ENCODE measurements at places on chromosomes 13 and 19.

DNA sequence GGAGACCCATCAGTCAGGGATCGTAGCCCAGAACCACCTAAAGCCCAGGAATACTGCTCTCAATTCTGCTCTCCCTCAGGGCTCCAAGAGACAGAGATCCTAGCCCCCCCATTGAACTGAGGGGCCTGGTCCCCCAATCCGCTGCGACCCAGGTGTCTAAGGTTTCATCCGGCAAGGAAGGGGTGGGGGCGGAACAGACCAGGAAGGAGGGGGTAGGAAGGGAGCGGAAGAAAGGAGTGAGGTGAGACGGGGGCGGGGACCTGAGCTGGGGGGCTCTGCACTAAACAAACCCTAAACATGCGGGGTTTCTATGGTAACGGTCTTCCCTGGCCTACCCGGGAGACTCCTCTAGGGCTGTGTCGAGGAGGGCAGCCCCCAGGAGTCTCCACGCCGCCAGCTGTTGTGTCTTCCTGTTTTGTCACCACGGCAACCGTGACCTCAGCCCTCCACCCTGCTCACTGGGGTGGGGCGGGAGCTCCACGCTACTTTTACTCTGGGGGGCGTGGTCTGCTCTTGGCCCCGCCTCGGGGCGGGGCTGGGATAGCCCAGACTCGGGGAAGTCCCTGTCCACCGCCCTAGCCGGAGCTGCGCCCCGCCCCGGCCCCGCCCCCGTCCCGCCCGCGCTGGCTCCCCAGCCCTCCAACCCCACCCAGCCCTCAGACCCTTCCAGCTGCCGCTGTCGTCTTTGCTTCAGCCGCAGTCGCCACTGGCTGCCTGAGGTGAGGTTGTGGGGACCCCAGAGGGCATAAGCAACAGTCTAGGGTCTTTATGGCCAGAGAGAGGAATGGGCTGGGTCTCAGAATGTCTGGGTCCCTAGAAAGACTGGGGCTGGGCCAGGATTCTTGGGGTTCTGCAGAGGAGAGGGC is at the start of gene MYADM:
MYADM (plus strand) TSS at position 659 of the 866 bp plus-strand sequence. CDS start 5,647 bp downstream, outside the sequence.
- DNase-seq, result no peak

DNA sequence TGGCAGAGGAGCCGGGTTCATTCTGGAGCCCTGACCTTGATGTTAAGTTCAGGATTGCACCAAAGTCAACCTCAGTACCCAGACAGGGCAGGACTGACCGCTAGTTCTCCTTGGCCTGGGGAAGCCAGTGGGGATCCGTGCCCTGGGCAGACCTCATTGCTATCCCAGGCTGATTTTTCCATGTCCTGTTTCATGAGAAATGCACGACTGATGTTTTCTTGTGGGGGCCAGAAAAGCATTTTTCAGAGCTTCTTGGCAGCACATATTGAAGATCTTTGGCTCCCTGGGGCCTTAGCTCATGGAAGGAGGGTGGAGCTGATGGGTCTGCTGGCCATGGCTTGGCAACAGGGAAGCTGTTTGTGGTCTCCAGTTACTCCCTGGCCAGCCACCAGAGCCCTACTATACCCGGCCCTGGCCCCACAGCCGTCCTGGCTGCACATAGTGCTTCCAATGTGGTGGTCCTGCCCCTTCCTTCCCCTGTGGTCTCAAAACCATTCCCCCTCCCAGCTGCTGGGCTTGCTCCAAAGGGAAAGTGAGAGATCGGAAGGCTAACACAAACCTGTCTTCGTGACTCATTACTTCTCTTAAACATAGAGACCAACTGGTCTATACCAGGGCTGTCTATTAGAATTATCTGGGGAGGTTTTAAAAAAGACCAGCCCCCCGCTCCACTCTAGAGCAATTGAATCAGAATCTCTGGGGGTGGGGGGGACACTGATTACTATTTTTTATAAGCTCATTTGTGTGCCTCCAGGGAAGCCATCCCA is 11.2 kb downstream of the IL17D start:
- DNase-seq, result no peak

- DNase-seq, result no peak
Measured at GRCh38 chr19:14412324-14412995, 6.7 kb downstream of the DDX39A start.

DNA sequence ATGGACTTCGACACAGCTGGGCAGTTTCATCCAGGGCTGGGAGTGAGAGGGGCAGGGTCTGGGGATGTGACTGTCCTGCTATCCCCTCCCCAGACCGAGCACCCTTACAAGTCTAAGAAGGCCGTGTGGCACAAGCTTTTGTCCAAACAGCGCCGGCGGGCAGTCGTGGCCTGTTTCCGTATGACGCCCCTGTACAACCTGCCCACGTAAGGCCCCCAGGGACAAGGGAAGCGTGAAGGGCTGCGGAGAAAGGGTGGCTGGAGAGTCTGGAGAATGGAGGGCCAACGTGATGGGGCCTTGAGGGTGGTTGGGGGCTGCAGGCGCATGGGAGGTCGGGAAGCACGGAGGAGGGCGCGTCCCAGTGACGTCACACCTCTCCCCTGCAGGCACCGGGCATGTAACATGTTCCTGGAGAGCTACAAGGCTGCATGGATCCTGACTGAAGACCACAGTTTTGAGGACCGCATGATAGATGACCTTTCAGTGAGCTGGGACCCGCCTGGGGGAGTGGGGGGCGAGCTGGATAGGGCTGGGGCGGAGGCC is 89.5 kb downstream of the MAP4K1 start:
- no peak for DNase-seq

DNA sequence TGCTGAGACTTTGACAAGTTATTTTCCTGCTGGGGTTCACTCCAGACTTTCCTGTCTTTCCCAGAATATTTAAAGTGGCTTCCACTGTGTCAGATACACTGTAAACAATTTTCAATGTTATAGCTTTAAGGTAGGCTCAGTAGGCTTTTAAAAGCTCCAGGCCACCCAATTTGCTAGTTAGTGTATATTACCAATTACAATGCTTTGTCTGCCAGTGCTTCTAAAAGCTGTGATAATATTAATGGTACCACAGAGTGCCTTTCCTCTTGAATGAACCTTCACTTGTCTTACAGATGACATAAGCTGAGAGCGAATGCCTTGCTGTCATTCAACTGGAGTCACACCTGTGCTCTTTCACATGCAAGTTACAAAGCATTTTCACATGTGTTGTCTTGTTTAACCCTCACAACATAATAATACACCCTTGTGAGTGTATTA is 239.7 kb upstream of the HTR2A start:
- no peak for DNase-seq

- no peak for DNase-seq
Measured at GRCh38 chr19:19077103-19077502, 13.3 kb downstream of the SLC25A42 start.

GRCh38 chr13:44698066-44698465 is 121.9 kb upstream of the TSC22D1 start:
- no peak for DNase-seq

GRCh38 chr13:108225440-108225839 is 7.2 kb downstream of the ABHD13 start:
- no peak for DNase-seq

GRCh38 chr13:50158385-50159165 is 143.3 kb downstream of the KCNRG start:
- no peak for DNase-seq

GRCh38 chr19:9040131-9040530 is 29.9 kb upstream of the MUC16 start:
- DNase-seq, result no peak

GRCh38 chr19:6340493-6341201 is 7.2 kb upstream of the ACER1 start:
- no peak for DNase-seq

DNA sequence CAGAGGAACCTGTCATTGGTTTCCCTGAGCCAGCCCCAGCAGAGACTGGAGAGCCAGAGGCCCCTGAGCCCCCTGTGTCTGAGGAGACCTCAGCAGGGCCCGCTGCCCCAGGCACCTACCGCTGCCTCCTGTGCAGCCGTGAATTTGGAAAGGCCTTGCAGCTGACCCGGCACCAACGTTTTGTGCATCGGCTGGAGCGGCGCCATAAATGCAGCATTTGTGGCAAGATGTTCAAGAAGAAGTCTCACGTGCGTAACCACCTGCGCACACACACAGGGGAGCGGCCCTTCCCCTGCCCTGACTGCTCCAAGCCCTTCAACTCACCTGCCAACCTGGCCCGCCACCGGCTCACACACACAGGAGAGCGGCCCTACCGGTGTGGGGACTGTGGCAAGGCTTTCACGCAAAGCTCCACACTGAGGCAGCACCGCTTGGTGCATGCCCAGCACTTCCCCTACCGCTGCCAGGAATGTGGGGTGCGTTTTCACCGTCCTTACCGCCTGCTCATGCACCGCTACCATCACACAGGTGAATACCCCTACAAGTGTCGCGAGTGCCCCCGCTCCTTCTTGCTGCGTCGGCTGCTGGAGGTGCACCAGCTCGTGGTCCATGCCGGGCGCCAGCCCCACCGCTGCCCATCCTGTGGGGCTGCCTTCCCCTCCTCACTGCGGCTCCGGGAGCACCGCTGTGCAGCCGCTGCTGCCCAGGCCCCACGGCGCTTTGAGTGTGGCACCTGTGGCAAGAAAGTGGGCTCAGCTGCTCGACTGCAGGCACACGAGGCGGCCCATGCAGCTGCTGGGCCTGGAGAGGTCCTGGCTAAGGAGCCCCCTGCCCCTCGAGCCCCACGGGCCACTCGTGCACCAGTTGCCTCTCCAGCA is 4.2 kb downstream of the ZNF574 start:
- no peak for DNase-seq

- DNase-seq, result no peak
Measured at GRCh38 chr19:51901860-51902259, 3.0 kb downstream of the ZNF649 start.

- no peak for DNase-seq
Measured at GRCh38 chr13:48571126-48571913, 38.4 kb upstream of the RCBTB2 start.

GRCh38 chr19:5338656-5339197 is 1.9 kb downstream of the PTPRS start:
- peak; percentile 65 for DNase-seq

DNA sequence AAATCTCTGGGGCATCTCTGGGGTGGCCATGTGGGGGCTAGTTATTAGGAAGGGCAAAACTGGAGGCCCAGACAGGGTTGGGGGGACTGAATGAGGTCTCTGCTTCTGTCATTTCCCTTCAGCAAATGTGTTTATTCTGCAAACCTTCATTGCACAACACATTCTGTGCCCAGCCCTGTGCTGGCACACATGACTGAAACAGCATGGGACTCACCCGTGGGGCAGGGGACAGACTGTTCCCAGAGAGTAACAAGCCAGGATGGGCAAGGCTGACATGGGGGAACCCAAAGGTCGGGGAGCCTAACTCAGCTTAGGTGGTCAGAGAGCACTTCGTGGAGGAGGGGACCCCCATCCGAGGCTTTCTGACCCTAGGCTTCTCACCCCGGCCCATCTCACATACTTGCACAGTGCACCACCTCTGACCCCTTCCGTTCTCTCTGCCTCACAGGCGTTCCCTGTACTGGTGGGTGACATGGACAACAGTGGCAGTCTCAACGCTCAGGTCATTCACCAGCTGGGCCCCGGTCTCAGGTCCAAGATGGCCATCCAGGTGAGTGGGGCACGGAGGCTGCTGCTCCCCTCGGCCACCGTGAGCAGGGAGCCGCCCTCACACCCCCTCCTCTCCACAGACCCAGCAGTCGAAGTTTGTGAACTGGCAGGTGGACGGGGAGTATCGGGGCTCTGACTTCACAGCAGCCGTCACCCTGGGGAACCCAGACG is 2.4 kb downstream of the TOMM40 start:
- DNase-seq, result no peak

GRCh38 chr13:37531049-37531448 is 67.5 kb downstream of the POSTN start:
- DNase-seq, result no peak

- no peak for DNase-seq
Measured at GRCh38 chr13:66266348-66266747, 963.8 kb downstream of the PCDH9 start.

DNA sequence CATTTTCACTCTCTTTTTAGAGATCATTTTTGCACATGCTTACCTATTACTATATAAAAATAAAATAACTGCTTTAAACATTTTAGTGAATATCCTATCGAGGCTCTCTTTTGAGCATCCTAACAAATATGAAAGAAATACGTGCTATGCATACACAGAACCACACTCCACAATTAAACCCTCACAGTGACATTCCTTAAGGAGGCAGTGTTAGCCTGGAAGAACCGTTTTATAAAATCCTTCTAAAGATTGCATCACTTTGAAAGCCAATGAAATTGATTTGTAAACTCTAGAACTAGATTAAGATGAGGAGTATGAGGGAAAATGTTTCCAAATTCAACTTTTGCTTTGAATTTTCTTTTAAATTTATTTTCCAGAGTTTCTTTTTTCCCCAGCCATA is 11.1 kb upstream of the ENOX1 start:
- no peak for DNase-seq

GRCh38 chr19:33465371-33465770 is 56.2 kb downstream of the PEPD start:
- DNase-seq, result no peak

DNA sequence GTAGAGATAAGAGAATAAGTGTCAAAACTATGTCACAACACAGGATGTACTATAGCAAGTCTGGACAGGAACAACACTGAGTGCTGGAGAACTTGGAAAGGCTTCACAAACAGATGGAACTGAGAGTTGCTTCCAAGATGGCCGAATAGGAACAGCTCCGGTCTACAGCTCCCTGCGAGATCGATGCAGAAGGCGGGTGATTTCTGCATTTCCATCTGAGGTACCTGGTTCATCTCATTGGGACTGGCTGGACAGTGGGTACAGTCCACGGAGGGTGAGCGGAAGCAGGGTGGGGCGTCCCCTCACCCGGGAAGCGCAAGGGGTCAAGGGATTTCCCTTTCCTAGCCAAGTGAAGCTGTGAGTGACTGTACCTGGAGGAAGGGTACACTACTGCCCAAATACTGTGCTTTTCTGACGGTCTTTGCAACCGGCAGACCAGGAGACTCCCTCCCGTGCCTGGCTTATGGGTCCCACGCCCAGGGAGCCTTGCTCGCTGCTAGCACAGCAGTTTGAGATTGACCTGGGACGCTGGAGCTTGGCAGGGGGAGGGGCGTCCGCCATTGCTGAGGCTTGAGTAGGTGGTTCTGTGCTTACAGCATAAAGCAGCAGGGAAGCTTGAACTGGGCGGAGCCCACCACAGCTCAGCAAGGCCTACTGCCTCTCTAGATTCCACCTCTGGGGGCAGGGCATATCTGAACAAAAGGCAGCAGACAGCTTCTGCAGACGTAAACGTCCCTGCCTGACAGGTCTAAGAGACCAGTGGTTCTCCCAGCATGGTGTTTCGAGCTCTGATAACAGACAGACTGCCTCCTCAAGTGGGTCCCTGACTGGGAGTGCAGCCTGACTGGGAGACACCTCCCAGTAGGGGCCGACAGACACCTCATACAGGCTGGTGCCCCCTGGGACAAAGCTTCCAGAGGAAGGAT is 46.0 kb downstream of the USP12 start:
- DNase-seq, result no peak

- DNase-seq, result no peak
Measured at GRCh38 chr13:47046706-47047105, 149.9 kb upstream of the HTR2A start.

- no peak for DNase-seq
Measured at GRCh38 chr19:1624458-1624857, 19.2 kb upstream of the UQCR11 start.
